Caco-2 (cell line): ENCODE measurements at places on chromosomes 3 and 15.

DNA sequence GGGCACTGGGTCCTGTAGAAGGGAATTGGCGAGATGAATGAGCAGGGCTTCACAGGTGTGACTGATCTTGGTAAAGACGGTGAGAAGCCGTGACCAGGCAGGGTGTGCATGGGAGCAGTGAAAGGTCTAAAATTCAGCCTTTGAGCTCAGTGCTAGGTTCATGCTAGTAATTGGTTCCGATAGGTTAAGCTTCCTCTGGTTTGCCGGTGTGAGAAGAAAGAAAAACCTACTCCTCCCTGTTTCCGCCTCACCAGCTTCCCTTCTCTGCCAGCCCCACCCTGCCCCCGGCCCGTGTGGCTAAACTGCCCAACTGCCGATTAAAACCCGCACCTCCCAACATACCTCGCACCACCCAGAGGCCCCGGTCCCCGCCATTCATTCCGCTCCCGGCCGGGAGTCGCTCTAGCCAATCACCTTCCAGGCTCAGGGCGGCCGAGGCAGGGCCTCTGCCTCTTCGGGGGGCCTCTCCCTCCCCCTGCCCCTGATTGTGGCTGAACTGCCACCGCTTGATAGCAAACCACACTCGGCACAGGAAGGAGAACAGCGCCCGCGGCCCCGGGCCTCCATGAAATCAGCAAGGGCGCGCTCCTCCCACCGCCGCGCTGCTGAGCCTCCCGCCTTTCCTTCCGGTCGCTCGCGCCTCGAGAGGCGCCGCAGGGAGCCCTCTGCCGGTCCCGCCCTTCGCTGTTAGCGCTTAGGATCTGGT is 7.3 kb upstream of the NRROS start:
- peak; percentile 91 for DNase-seq
- H3K4me1 ChIP-seq: peaks cover 6% of the 10 kb centered on the region; the same call in 1 of the 2 replicates
- H3K27ac ChIP-seq: peak overlapping the region; percentile 97

DNA sequence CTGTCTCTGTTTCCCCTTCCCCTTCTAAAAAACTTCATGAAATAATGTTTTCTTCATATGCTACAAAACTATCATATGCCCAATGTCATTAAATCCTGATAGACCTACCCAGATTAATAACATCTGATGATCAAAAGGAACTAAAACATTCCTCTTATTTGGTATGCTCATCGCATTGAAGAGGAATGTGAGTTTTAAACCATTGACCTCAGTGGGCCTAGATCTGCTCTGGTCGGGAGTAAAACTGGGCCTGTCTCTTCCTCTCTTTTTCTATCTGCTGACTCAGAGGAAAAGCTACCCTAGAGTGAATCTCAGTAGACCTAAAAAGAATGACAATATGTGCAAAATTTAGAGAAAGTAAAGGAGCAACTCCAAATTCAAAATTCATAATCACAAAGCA is 275.8 kb downstream of the SATB1 start:
- no peaks in the 10 kb centered on the region for H3K36me3 ChIP-seq
- H3K4me1 ChIP-seq: peaks cover 9% of the 10 kb centered on the region; the same call in 1 of the 2 replicates
- no peak overlapping the region for H3K4me3 ChIP-seq
- no peak for DNase-seq
- no peaks in the 10 kb centered on the region for H3K27me3 ChIP-seq

- DNase-seq: no peak
- H3K27ac ChIP-seq: no peak overlapping the region
- no peak overlapping the region for H3K4me3 ChIP-seq
- H3K4me1 ChIP-seq: no peaks in the 10 kb centered on the region
- H3K36me3 ChIP-seq: no peaks in the 10 kb centered on the region; the same call in 1 of the 2 replicates
Measured at GRCh38 chr3:52109611-52110301, 44.5 kb downstream of the POC1A start.

DNA sequence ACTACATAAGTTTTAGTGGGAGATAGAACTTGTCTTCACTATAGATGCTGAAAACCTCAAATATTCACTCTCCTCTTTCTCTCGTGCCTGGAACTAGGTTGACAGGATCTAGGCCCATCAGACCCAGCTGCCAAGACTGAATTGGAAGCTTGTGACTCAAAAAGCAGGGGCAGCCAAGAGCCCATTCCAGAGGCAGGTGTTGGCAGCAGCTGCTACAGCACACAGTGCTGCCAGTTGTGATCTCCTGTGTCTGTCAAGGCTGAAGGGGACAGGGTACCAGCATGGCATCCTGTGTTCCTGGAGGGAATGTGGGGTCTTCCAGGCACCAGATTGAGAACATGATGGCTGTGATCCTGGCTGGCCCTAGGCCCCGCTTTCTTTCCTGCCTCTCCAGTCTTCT is 92.5 kb upstream of the MB21D2 start:
- no peaks in the 10 kb centered on the region for H3K36me3 ChIP-seq
- no peak for DNase-seq
- H3K4me1 ChIP-seq: peaks cover 15% of the 10 kb centered on the region
- H3K27me3 ChIP-seq: no peaks in the 10 kb centered on the region

DNA sequence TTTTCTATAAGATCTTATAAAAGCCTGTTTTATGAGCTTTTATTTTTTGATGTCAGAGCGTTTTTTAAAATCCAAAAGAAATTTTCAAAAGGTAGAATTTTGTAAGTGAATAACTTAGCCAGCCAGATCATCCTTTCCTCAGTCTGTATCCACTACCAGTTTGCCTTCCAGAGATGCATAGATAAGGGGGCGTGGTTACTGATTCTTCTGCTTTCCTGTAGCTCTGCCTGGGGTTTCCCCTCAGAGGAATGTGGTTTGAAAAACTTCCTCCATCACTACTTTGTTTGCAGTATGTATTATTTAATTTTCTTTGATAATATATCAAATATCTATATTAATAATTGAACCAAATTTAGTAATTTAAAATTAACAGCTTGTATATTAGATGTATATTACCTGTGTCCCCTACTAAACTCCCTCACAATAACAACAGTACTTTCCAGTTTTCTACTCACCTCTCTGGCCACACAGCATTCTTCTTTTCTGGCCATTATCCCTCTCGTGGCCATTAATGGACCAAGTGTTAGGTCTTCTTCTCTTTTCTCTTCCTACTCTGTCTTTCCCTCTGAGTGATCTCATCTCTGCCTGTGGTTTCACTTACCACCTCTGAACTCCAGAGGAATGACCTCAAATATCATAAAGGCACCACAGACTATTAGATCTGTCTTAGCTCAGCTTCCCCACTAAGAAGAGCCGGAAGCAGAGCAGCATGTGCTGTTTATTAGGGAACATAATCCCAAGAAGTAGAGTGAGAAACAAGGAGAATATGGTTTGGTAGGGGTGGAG is 239.7 kb downstream of the UBE2E2 start:
- no peak for DNase-seq
- H3K27me3 ChIP-seq: no peaks in the 10 kb centered on the region
- H3K27ac ChIP-seq: no peak overlapping the region
- no peaks in the 10 kb centered on the region for H3K36me3 ChIP-seq
- peaks cover 8% of the 10 kb centered on the region for H3K4me1 ChIP-seq

GRCh38 chr3:99870712-99871111 is 53.0 kb downstream of the CMSS1 start:
- no peak for DNase-seq
- H3K27me3 ChIP-seq: no peaks in the 10 kb centered on the region
- H3K27ac ChIP-seq: no peak overlapping the region
- no peak overlapping the region for H3K4me3 ChIP-seq
- peaks cover 44% of the 10 kb centered on the region for H3K4me1 ChIP-seq

- H3K27me3 ChIP-seq: no peaks in the 10 kb centered on the region
- no peaks in the 10 kb centered on the region; the same call in 1 of the 2 replicates for H3K36me3 ChIP-seq
- H3K4me1 ChIP-seq: peaks cover 14% of the 10 kb centered on the region
- no peak for DNase-seq
- H3K27ac ChIP-seq: no peak overlapping the region
Measured at GRCh38 chr3:129462361-129462968, 22.4 kb downstream of the IFT122 start.

GRCh38 chr3:161649900-161650484 is 153.4 kb downstream of the OTOL1 start:
- H3K27ac ChIP-seq: no peak overlapping the region
- H3K4me3 ChIP-seq: no peak overlapping the region
- H3K36me3 ChIP-seq: no peaks in the 10 kb centered on the region
- no peaks in the 10 kb centered on the region for H3K4me1 ChIP-seq
- no peak for DNase-seq

- no peaks in the 10 kb centered on the region for H3K27me3 ChIP-seq
- H3K36me3 ChIP-seq: no peaks in the 10 kb centered on the region
- DNase-seq: peak; percentile 36
- H3K27ac ChIP-seq: no peak overlapping the region
- peaks cover 16% of the 10 kb centered on the region for H3K4me1 ChIP-seq
- H3K4me3 ChIP-seq: no peak overlapping the region
Measured at GRCh38 chr3:182389071-182389815, 404.1 kb upstream of the ATP11B start.

- H3K36me3 ChIP-seq: no peaks in the 10 kb centered on the region
- H3K27me3 ChIP-seq: no peaks in the 10 kb centered on the region
- no peak for DNase-seq
- H3K4me3 ChIP-seq: no peak overlapping the region
- no peak overlapping the region for H3K27ac ChIP-seq
- H3K4me1 ChIP-seq: no peaks in the 10 kb centered on the region
Measured at GRCh38 chr3:126149256-126149902, 31.0 kb downstream of the ALDH1L1 start.

DNA sequence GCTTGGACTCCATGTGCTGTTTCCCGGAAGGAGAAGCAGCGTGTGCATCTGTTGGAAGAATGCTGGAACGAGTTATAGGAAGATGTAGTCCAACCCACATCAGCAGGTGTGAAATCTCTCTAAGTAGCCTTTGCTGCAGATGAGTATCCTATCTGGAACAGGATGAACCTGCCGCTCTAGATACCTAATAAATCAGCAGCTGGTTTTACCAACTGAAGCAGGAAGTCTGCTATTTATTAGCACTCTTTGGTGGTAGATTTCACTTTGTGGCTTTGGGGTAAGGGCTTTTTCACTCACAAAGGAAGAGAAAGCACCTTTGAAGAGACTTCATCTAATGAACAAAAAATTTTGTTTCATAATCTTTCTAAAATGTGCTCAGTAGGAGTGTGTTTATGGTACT is 66.4 kb downstream of the DCUN1D1 start:
- DNase-seq: no peak
- no peaks in the 10 kb centered on the region for H3K27me3 ChIP-seq
- no peaks in the 10 kb centered on the region for H3K4me1 ChIP-seq
- no peak overlapping the region for H3K4me3 ChIP-seq
- no peak overlapping the region for H3K27ac ChIP-seq

DNA sequence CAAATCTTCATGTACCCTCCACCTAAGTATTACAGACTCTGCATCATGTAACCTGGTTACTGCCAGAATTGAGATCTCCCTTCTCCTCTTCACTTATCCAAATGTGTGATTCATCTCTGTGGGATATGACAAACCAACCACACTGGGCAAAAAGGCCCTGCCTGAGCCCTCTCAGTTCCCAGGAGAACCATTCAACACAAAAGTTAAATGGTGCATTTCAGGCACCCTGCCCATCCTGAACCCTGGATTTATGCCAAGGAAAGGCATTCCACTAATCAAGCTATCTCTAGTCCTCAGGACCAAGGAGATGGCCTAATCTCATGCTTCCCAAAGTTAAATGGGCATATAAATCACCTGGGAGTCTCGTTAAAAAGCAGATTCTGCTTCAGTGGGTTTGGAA is 108.5 kb downstream of the TNIK start:
- no peak for DNase-seq
- H3K27me3 ChIP-seq: no peaks in the 10 kb centered on the region
- H3K4me1 ChIP-seq: peaks cover 24% of the 10 kb centered on the region
- no peaks in the 10 kb centered on the region for H3K36me3 ChIP-seq
- no peak overlapping the region for H3K27ac ChIP-seq

DNA sequence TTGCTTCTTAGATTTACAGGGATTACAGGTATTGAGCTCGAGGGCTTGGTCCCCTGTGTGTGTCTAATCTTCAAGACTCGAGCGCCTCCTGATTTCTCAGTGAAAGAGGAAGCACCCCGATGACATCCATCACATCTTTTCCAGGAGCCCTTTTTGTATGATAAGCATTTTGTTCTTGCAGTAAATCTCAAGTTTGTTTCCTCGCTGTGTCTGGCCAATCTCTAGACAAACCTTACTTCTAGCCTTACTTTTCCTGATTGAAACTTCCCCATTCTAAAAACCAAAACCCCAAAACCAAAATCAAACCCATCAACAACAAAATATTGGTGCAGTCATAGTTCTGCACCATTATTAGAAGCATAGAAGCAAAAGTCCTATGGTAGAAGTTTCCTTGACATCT is 286.0 kb downstream of the NFKBIZ start:
- H3K36me3 ChIP-seq: no peaks in the 10 kb centered on the region
- no peaks in the 10 kb centered on the region for H3K27me3 ChIP-seq
- H3K4me3 ChIP-seq: no peak overlapping the region
- H3K4me1 ChIP-seq: no peaks in the 10 kb centered on the region
- DNase-seq: no peak

DNA sequence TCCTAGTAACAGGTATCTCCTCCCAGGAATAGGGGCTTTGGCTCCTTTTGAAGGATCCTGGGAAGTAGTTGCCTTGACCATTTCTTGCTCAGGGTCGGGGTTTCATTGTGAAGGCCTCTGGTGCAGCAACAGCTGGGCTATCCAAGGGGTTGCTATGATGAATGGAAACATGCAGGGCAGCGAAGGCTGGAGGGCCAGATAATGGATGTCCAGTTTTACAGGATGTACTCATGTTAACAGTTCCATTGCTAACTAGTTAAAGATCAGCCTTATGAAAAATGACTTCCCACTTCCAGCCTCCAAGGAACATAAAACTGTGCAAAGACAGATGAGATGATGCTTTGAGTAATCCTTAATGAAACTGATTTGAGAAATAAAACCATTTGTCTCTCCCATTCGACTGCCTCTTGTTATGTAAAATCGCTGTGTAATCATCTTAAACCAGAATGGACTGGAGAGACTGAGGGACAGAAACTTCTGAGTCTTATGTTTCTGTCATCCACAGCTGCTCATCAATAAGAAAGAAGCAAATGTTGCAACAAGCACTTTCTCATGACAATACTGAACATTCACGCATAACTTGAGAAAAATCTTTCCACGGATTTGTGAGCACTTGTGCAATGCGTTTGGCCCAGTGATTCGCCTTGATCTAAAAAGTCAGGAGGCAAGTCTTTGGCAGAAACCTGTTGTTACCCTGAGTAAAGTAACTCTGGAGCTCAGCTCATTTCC is 473.5 kb upstream of the RGMA start:
- H3K4me3 ChIP-seq: no peak overlapping the region
- no peaks in the 10 kb centered on the region for H3K4me1 ChIP-seq
- no peaks in the 10 kb centered on the region for H3K36me3 ChIP-seq
- H3K27ac ChIP-seq: no peak overlapping the region
- DNase-seq: no peak
- no peaks in the 10 kb centered on the region for H3K27me3 ChIP-seq

GRCh38 chr3:140363801-140364200 is 314.1 kb upstream of the TRIM42 start:
- H3K27me3 ChIP-seq: no peaks in the 10 kb centered on the region
- no peaks in the 10 kb centered on the region for H3K36me3 ChIP-seq
- no peak for DNase-seq
- H3K4me1 ChIP-seq: no peaks in the 10 kb centered on the region

GRCh38 chr15:27119695-27120266 is 148.8 kb downstream of the GABRG3 start:
- H3K27me3 ChIP-seq: no peaks in the 10 kb centered on the region
- no peak for DNase-seq
- H3K4me3 ChIP-seq: no peak overlapping the region
- no peaks in the 10 kb centered on the region for H3K36me3 ChIP-seq
- H3K4me1 ChIP-seq: no peaks in the 10 kb centered on the region
- H3K27ac ChIP-seq: no peak overlapping the region

GRCh38 chr3:184738982-184739381 is 27.1 kb upstream of the MAGEF1 start:
- H3K27me3 ChIP-seq: no peaks in the 10 kb centered on the region
- H3K4me3 ChIP-seq: no peak overlapping the region
- peak overlapping the region; percentile 40 for H3K27ac ChIP-seq
- peaks cover 7% of the 10 kb centered on the region; the same call in 1 of the 2 replicates for H3K4me1 ChIP-seq
- no peaks in the 10 kb centered on the region for H3K36me3 ChIP-seq
- no peak for DNase-seq
